HCT116 (cell line): ENCODE measurements at places on chromosomes 2 and 18. TPM values are rescaled to one million over a fixed set of nuclear protein-coding genes. Genes with fewer than 3 reads are reported as not detected.

DNA sequence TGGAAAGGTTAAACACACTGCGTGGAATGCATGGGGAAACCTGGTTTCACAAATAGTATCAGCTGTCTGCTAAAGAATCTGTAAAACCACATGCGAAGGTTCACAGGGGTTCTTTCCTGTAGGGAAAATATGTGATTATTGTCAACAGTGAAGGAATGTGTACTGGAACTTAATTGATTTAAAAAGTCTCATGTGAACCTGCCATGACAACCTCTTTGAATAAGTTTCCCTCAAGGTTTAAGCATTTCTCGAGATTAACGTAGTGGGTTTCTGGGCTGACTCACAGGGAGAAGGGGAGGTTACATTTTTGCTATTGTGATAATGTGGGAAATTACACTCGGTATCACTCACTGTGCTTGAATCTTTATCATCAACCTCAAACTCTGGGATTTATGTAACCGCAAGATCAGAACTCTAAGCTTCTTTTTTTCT is 28.2 kb upstream of the IL1R1 start:
- no peak overlapping the region for H3K4me3 ChIP-seq
- no peak overlapping the region for H3K27ac ChIP-seq

GRCh38 chr2:66665124-66665984 is 230.4 kb downstream of the MEIS1 start:
- H3K27me3 ChIP-seq = no peaks in the 10 kb centered on the region
- no peaks in the 10 kb centered on the region for H3K36me3 ChIP-seq
- no peak overlapping the region for H3K4me3 ChIP-seq

DNA sequence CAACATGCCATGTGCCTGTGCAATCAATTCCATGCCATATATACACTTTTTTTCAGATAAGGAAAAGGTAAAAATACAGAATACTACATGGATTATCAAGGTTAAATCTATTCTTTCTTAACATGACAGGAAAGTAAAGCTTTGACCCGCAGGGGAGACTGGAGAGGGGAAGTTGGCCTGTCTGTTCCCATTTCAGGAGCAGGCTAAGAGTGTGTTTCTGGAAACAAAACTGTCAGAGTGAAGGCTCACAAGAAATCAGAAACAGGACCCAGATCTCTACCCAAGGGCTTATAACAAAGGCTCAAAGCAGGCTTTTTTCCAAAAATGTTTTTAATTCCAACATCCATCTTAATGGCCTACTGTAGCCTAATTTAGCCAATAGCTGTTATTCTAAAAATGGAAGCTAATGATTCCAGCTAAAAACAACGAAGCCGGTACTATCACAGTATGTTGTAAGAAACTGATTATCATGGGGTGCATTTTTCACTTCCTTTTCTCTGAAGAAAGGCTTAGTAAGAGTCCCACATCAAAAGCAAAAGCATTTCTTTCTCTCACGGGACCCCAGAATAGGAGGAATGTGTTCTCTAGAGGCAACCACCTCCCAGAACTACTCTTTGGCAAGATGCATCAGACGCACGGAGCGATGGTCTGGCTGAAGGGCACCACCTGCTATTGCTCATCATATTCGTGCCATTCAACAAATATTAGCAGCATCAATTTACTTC is 41.4 kb downstream of the FECH start:
- no peak overlapping the region for H3K27ac ChIP-seq
- H3K36me3 ChIP-seq = no peaks in the 10 kb centered on the region
- no peaks in the 10 kb centered on the region for H3K4me1 ChIP-seq
- DNase-seq = no peak
- H3K27me3 ChIP-seq = no peaks in the 10 kb centered on the region

- no peak for DNase-seq
- H3K4me1 ChIP-seq = no peaks in the 10 kb centered on the region
- no peaks in the 10 kb centered on the region for H3K36me3 ChIP-seq
- no peaks in the 10 kb centered on the region for H3K27me3 ChIP-seq
- no peak overlapping the region for H3K4me3 ChIP-seq
- H3K27ac ChIP-seq = no peak overlapping the region
Measured at GRCh38 chr2:85194780-85195480, 61.7 kb downstream of the TCF7L1 start.

GRHL1 gene
- 8.5 TPM for total RNA-seq

C2orf76 gene
- total RNA-seq = 10.5 TPM

DNA sequence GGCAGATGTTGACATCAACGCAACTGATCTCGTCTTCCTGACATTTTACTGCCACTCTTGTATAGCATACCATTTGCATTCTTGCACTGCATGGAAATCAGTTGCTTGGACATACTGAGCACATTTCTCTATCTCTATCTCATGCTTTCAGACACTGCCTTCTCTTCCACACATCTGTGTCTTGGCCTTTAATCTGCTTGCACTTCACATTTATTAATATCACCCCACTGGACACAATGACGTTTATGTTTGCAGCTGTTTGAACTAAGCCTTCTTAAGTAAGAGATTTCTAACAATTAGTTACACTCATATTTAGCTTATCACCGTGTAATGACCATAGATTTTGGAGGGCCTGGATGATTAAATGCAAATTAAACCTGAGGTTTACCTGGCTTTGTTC is 229.8 kb upstream of the CDH19 start:
- no peak overlapping the region for H3K4me3 ChIP-seq
- no peaks in the 10 kb centered on the region for H3K27me3 ChIP-seq
- DNase-seq = no peak
- H3K36me3 ChIP-seq = no peaks in the 10 kb centered on the region
- no peak overlapping the region for H3K27ac ChIP-seq

DNA sequence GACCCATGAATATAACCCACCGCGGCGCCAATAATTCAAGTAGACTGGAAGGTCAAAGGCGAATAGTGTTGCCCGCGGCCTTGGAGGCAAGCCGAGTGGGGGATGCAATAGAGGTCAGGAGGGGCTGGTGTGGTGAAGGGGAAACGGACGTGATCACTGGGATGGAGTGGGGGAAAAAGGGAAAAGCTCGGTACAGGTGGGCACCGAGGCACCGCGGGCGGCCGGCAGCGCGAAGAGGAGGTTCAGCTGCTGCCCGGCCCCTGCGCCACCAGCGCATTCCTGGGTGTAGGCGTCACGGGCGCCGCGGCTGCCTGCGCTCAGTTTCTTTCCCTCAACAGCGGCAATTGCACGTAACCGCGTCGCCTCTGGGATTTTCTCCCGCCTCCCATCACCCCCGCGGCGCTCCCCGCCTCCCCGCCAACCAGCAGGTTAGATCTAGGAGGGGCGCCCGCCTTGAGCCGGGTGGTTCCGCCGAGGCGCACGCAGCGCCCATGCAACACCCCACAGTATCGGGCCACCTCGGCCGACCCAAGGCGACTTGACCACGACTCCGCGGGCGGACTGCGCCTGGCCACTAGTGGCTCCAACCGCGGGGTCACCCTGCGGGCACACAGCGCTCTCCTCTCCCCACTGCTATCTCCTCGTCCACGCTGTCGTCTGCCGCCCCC is 1.5 kb downstream of the RND3 start:
- H3K27ac ChIP-seq = peak overlapping the region; percentile 77
- peak; percentile 73 for DNase-seq
- H3K27me3 ChIP-seq = no peaks in the 10 kb centered on the region
- H3K36me3 ChIP-seq = no peaks in the 10 kb centered on the region
- peak overlapping the region; percentile 83 for H3K4me3 ChIP-seq

- H3K4me1 ChIP-seq = no peaks in the 10 kb centered on the region
- no peaks in the 10 kb centered on the region for H3K36me3 ChIP-seq
- no peaks in the 10 kb centered on the region for H3K27me3 ChIP-seq
- H3K4me3 ChIP-seq = no peak overlapping the region
- DNase-seq = no peak
Measured at GRCh38 chr2:238016526-238016925, 44.3 kb upstream of the SCLY start.

SERPINB10 gene
- not detected for total RNA-seq

DNA sequence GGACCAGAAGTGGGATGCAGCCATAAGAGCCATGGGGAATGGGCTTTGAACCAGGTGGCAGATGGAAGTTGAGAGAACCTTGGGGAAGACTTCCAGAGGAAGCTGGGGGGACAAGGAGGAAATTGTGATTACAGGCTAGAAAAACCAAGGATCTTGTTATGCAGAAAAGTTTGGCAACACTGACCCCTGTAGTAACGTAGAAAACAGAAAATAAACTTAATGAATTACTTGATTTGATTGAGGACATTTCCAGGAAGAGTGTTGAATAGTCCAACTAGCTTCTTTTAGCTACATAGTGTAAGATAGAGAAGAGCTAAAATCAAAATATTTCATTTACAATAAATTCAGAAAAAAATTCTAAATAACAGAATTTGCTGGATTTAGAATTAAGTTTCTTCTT is 91.9 kb upstream of the GPC1 start:
- no peaks in the 10 kb centered on the region for H3K4me1 ChIP-seq
- no peak overlapping the region for H3K27ac ChIP-seq
- no peak overlapping the region for H3K4me3 ChIP-seq
- H3K27me3 ChIP-seq = no peaks in the 10 kb centered on the region
- H3K36me3 ChIP-seq = no peaks in the 10 kb centered on the region

GRCh38 chr18:2982022-2982421 is 30.9 kb downstream of the LPIN2 start:
- H3K36me3 ChIP-seq = no peaks in the 10 kb centered on the region
- no peak overlapping the region for H3K27ac ChIP-seq
- H3K4me3 ChIP-seq = no peak overlapping the region
- DNase-seq = no peak

DNA sequence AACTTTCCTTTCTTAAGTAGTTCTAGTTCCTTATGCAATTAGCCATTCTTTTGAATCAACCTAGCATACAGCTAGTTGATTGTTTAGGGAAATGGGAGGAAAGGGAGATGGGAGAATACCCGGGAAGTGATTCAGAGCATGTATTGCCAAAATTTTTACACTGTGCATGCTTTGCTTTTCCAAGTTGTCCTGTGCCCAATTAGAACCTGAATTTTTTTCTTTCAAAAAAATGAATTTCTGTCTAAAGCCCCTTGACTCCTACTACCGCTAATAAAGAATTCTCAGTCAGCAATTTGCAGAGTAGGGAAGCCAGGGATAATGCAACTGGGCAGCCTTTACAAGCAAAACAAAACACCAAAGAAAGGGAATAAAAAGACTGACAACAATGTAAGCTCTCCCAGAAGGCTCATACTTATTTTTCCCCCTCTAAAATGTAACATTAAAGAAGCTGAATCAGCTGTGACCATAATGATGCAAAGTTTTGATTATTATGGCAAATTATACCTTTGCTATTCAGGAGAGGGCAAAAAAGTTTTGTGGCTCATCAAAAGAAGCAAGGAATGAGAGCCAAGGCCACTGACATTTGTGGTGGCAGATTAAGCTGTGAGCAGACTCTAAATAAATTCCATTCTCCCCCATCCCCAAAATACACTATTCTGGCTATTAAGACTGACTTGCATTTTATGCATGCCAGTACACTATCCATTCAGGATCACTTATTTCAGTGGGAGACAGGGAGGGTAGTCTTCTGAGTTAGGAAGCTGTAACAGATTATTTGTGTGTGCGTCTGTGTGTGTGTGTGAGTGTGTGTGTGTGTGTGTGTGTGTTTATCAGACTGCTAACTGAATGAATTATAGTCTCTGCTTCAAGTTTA is 174.3 kb downstream of the ERBB4 start:
- no peak overlapping the region for H3K4me3 ChIP-seq
- DNase-seq = no peak
- no peak overlapping the region for H3K27ac ChIP-seq
- H3K4me1 ChIP-seq = no peaks in the 10 kb centered on the region
- no peaks in the 10 kb centered on the region for H3K36me3 ChIP-seq

DNA sequence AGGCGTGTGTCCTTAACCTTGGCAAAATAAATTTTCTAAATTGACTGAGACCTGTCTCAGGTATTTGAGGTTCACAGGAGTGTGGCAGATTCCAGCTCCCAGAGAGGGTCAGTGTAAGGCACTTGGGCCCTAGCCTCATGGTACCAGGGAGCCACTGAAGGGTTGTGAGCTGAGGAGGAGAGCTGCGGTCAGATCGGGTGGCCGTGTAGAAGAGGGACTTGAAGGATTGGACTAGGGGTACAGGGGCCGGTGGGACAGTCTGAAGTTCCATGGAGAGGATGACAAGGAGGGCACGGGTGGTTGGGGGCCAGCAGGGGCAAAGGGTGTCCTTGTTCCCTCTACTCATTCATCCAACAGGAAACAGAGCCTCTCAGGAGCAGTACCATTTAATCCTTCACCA is 327.0 kb upstream of the HS6ST1 start:
- no peak overlapping the region for H3K4me3 ChIP-seq
- no peaks in the 10 kb centered on the region for H3K4me1 ChIP-seq
- no peaks in the 10 kb centered on the region for H3K36me3 ChIP-seq
- no peak overlapping the region for H3K27ac ChIP-seq

TMEM169 gene
- 0.42 TPM for total RNA-seq

DNA sequence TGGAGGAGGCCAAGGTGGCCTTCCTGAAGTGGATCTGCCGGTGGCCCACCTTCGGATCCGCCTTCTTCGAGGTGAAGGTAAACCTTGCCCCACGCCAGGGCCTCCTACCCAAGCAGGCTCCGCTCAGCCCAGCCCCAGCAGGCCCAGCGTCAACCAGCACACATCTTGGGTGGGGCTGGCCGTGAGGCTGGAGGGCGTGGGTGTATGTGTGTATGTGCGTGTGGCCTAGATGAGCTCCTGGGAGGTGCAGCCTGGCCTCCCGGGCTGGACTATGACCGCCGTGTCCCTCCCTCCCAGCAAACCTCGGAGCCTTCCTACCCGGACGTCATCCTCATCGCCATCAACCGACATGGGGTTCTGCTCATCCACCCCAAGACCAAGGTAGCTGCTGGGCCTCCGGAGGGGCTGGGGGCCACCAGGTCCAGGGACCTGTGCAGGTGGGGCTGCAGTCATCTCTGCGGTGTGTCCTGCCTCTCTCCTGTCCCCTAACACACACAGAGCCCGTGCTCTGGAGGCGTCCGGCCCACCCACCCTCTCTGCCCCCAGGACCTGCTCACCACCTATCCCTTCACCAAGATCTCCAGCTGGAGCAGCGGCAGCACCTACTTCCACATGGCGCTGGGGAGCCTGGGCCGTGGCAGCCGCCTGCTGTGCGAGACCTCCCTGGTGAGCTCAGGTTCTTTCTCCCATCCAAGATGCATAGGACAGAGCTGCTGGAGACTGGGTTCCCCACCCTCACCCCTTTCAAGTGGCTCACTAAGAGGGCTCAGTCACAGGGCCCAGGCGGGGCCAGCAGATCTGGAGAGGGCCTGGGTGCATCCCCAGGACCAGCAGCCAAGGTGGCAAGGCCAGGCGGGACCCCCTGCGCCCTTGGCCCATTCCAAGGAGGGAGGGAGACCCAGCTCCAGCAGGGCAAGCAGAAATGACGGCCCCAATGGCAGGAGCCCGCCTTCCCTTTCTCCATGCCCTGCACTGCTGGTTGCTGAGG is 9.4 kb upstream of the GPR17 start:
- no peak overlapping the region for H3K27ac ChIP-seq
- H3K36me3 ChIP-seq = no peaks in the 10 kb centered on the region
- H3K4me1 ChIP-seq = peaks cover 8% of the 10 kb centered on the region
- no peak overlapping the region for H3K4me3 ChIP-seq
- no peaks in the 10 kb centered on the region for H3K27me3 ChIP-seq

GRCh38 chr2:226869371-226869770 is 33.5 kb downstream of the RHBDD1 start:
- H3K4me3 ChIP-seq = no peak overlapping the region
- no peaks in the 10 kb centered on the region for H3K4me1 ChIP-seq
- H3K27ac ChIP-seq = no peak overlapping the region
- no peak for DNase-seq
- H3K27me3 ChIP-seq = no peaks in the 10 kb centered on the region
- no peaks in the 10 kb centered on the region; the same call in 1 of the 2 replicates for H3K36me3 ChIP-seq
